SW480 (cell line): ENCODE measurements at places on chromosomes 16 and 17.
A peak's percentile ranks its signal among the peaks of the same experiment; 100 is the strongest.

GRCh38 chr16:56414366-56414765 is 11.0 kb downstream of the AMFR start:
- DNase-seq = no peak

DNA sequence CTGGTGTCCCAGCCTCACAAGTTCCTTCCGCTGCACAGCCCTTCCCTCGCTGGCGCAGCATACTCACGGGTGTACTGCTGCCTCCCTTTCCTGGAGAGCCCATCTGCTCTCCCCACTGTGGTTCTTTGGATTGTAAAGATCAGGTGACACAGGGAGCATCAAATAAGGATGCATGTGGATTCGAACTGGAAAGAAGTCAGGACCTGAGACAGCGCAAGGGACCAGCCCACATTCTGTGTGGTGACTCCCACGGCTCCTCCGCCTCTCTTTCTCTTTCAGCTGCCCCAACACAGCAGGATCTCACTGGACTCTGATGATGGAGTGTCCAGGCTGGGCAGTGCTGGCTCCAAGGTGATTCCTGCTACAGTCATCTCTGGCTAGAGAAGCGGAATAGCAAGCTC is 8.1 kb downstream of the LDAF1 start:
- DNase-seq = peak; percentile 23

- DNase-seq = no peak
Measured at GRCh38 chr16:81707411-81708265, 71.5 kb upstream of the PLCG2 start.

DNA sequence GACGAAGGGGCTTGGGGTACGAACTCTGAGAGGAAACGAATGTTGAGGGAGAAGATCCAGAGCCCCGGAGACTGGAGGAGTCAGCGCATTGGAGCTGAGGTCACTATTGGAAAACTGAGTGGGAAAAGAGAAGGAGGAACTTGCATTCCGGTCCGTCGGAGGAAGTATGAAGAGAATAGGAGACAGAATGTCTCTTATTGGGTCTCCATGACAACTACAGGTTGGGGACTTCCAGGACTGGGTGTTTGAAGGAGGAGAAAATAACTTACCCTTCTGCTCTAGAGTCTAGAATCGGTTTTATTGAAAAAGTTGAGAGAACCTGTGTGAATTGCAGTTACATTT is 537 bp downstream of the GOSR1 start:
- DNase-seq = peak; percentile 7

GRCh38 chr16:23863511-23864422 is 28.0 kb downstream of the PRKCB start:
- no peak for DNase-seq

DNA sequence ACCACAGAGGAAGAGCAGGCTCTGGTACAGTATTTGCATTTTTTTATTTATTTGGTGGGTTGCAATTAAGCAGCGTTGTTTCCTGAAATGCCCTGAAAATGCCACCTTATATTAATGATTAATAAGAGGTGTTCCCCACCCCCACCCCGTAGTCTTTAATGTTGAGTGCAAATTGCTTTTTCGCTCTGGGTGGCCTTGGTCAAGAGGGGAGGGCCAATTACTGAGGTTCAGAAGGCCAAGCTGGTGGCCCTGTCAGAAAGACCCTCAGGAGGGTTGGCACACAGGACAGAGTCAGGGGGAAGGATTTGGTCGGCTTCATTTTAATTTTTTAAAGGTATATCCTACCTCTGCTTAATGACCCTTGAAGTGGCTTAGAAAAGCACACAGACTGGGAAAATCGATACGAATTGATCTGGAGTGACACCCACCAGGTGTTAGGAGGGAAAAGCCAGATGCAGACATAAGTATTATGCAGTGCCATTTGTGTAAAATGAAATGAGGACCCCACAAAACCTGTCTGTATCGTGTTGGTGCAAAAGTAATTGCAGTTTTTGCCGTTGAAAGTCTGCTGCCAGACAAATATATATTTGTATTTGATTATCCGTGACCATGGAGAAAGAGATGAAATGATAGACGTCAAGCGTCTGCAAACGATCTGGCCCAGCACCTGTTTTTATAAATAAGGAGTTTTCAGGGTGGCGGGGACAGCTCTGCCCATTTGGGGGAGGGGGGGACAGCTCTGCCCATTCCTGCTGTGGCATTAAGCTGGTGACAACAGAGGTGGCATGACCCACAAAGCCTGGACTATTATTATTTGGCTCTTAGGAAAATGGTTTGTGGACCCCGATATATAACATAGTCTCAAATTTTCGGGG is 143.8 kb upstream of the PLCG2 start:
- no peak for DNase-seq

- DNase-seq = no peak
Measured at GRCh38 chr17:2063261-2064146, 8.6 kb downstream of the HIC1 start.

DNA sequence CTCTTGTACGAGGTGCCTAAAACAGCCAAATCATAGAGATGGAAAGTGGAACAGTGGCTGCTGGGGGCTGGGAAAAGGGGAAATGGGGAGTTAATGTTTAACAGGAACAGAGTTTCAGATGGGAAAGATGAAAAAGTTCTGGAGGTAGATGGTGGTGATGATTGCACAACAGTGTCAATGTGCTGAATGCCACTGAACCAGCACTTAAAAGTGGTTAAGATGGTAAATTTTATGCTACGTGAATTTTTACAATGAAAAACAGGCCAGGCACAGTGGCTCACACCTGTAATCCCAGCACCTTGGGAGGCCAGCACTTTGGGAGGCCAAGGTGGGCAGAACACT is 130.4 kb downstream of the C16orf78 start:
- DNase-seq = peak; percentile 33

- no peak for DNase-seq
Measured at GRCh38 chr17:39939106-39939505, 11.6 kb downstream of the LRRC3C start.

- DNase-seq = no peak
Measured at GRCh38 chr16:48635199-48635718, 25.3 kb upstream of the N4BP1 start.

- DNase-seq = no peak
Measured at GRCh38 chr16:82497139-82497538, 129.6 kb upstream of the CDH13 start.

GRCh38 chr17:41301204-41301790 is 1.4 kb downstream of the KRTAP29-1 start:
- DNase-seq = no peak

- no peak for DNase-seq
Measured at GRCh38 chr17:69470702-69471101, 56.2 kb downstream of the MAP2K6 start.

DNA sequence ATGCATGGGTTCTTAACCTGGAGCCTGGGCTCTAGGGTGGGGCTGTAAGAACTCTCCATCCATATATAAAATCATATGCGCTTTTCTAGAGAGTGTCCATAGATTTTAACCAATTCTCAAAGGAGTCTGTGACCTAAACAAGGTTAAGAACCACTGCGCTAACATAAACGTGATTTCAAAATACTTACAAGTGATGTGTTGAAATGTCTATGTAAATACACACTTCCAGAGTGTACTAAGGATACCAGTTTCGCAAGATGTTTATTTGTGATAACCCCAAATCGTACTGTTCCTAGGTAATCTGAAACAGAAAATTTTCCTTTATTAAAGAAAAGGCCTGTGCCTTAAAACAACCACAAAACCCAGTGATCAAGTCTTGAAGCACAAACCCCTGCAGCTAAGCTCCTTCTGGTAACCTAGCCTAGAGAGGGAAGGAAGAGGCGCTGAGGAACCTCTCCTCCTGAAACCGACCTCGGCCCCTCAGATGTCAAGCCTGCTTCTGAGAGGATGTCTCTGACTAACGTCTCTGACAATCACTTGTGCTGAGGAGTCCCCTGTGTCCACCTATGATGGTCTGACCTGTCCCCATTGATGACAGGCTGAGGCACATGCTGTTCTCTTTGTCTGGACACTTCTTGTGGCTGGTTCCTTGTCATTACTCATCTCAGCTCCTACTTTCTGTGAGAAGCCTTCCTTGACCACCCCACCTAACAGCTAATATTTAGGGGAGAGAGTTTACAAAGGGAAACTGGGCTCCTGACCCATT is 32.2 kb downstream of the SNN start:
- DNase-seq = no peak

DNA sequence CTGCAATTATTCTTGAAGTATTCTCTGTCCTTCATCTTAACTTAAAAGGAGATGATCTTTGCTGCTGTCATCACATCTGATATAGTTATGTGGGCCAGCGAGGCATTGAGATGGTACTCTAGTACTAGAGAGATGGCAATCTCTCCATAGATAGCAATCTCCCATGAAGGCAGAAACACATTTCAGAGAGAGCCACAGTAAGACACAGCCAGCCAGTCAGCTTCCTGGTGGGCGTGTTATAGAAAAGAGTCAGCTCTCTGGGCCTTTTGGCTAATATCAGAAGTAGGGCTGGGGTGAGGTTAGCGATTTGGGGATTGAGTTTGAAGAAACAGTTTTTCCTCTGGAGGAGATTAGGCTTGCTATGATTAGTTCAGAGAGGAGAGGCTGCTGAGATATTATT is 22.6 kb upstream of the EFCAB13 start:
- no peak for DNase-seq

- no peak for DNase-seq
Measured at GRCh38 chr16:48852951-48853350, 243.0 kb upstream of the N4BP1 start.
